ENCODE measurements at places on chromosomes 1 and 21. TPM values are rescaled to one million over a fixed set of nuclear protein-coding genes. Genes with fewer than 3 reads are reported as not detected.
A peak's percentile ranks its signal among the peaks of the same experiment; 100 is the strongest.

WLS gene
- not detected for total RNA-seq

SYCP1 gene
- not detected for total RNA-seq

RNF207 gene
- total RNA-seq: 65.8 TPM

TBX19 gene
- 2.0 TPM for total RNA-seq

KLF17 gene
- total RNA-seq: not detected

GRCh38 chr1:195462152-195462551, 1146.1 kb downstream of the KCNT2 start:
- DNase-seq: no peak

GRCh38 chr21:42101246-42101645, 30.1 kb downstream of the UMODL1 start:
- no peak for DNase-seq

DNA sequence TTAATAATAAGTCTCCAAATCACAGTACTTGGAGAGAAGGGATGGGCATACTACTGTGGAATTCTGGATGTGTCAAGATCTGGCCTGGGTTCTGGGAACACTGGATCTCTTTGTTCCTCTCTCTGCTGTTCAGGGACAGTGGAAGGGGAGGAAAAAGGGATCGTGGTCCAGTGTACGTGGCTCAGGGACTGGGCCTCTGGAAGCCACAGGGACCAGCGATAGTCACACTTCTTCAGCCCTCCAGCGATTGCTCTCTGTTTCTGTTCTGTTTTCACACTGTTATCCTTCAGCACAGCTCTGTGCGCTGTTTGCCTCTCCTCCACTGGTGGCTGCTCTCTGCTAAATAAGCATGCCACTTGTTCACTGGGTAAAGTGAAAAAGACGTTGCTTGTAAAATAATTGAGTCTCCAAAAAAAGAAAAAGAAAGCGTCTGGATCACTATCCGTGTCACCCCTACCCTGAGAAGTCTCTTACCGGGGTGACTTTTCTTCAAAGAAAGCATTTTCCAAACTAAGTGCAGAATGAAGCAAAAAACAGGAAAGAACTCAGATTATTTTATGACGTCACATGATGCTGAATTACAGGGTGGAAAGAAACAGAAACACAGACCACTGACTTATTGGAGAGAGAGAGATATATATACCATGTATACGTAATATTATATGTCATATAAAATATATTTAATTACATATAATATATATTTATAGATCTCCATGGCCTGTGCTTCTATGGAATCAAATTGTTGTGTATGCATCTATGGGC, 279.4 kb downstream of the RGS7 start:
- DNase-seq: no peak

- no peak for DNase-seq
Measured at GRCh38 chr1:117860896-117861610, 68.4 kb downstream of the GDAP2 start.

GRCh38 chr1:6185635-6186382, 5.7 kb upstream of the CHD5 start:
- DNase-seq: no peak

DNA sequence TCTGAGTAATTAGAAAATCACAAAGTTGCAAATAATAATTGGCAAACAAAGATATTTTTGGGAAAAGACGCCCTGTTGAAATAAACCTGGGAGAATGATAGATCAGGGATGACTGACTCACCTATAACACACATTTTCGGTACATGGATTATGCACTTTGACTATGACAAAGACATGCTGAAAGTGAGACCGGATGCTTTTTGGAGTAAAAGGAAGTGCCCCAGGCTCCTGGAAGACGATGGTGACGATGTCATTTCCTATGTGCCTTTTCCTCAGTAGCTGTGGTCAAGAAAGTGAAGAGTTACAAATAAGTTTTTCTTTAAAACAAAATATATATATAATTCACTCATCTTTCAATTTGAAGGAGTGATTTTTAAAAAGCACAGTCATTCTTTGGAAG, 158.7 kb downstream of the SIPA1L2 start:
- DNase-seq: no peak

- no peak for DNase-seq
Measured at GRCh38 chr1:108327534-108328466, 83.9 kb upstream of the NBPF4 start.

DNA sequence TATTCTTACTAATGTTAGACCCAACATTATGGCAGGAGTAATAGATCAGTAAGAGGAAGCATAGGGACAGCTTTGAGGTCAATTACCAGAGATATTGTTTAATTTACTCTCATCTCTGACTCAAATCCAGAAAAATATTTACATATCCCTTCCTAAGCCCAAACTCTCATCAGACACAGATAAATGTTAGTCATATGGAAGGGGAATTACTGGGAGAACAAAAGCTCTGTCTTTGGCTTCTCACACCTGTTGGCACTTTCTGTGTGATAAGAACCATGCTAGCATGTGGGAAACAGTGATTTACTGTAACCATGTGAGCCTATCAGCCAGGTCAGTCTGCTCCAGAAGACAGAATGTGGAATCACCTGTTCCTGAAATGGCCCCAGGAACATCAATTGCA, 72.4 kb downstream of the DUSP10 start:
- no peak for DNase-seq

- peak; percentile 4 for DNase-seq
Measured at GRCh38 chr1:93758842-93759515, 77.3 kb upstream of the BCAR3 start.

DNA sequence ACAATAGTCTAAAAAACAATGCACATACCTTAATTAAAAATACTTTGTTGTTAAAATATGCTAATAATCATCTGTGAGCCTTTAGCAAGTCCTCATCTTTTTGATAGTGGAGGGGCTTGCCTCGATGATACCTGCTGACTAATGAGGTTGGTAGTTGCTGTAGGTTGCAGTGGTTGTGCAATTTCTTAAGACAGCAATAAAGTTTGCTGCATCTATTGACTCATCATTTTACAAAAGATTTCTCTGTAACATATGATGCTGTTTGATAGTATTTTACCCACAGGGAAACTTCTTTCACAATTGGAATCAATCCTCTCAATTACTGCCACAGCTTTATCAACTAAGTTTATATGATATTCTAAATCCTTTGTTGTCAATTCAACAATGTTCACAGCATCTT, 7.6 kb downstream of the C1orf87 start:
- DNase-seq: no peak

GRCh38 chr1:176752505-176752904, 289.5 kb downstream of the PAPPA2 start:
- no peak for DNase-seq

All from activated T-helper 1 cell treated with anti-CD3 and anti-CD28 coated beads, Interleukin-12 subunit alpha, Interleukin-12 subunit beta, Interleukin-2, Interleukin-4 antibody, amounts not matched to agents 30 ng/mL and 10 ng/mL and 1 ng/mL, durations not matched to agents 14 hours and 24 hours and 36 hours (primary cell).